Activated T-cell treated with anti-CD3 and anti-CD28 coated beads, Interleukin-2, amount 50 U/mL, for 1 hour (primary cell): ENCODE measurements at places on chromosomes 7 and 10.

GRCh38 chr7:7347045-7347444 is 164.7 kb downstream of the C1GALT1 start:
- DNase-seq = no peak

- no peak for DNase-seq
These were observed 395.7 kb upstream of the NRG3 start for GRCh38 chr10:81479316-81479715.

DNA sequence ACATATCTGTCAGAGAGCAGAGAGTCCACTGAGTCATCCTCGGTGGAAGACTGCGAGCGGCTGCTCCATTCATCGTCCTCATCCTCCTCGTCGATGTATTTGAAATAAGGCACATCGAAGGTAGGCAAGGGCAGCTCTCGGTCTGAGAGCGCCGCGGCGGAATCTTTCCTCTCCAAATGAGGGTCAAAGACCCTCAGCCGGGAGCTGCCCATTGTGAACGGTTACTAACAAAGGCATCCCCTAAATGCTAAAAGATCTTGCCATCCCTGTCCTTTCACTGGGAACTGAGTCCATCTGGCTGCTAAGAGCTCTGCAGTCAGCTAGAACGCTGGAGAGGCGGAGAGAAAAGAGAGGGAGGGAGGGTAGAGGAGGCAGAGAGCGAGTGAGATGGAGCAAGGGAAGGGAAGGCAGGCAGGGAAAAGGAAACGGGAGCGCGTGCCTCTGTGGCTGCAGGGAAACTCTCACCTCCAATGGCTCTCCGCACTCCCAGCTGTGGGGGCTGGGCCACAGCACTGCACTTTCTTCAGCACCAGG is 163.4 kb downstream of the RAPGEF5 start:
- no peak for DNase-seq

GRCh38 chr7:158369290-158369689 is 218.3 kb downstream of the PTPRN2 start:
- DNase-seq = no peak

DNA sequence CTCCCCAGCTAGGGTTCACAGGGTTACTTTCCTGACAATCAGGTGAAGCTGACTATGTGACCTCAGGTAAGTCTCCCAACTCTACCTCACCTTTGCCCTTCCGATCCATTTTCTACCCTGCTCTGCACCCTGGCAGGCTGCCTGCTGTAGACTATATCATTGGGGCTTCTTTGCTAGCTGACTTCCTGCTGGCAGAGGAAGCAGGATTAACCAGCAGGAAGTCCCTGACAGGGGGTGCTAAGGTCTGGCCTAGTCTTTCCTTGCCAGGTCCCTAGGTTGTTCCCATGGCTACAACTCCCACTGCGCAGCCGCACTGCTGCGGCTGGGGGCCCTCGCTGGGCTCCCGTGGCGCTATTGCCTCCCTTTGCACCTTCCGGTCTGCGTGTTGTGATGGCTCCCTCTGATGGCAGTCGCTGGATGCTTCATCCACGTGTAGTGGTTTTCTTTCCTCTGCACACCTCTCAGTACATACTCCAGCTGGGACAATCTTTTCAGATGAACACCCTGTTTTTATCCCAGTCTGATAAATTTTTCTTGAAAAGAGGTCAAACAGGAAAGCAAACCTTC is 365.9 kb downstream of the REEP3 start:
- no peak for DNase-seq

- no peak for DNase-seq
These were observed 159.8 kb downstream of the SH3PXD2A start for GRCh38 chr10:103695584-103696005.

- no peak for DNase-seq
These were observed 21.1 kb upstream of the PCBD1 start for GRCh38 chr10:70909326-70909935.

GRCh38 chr7:77587272-77587671 is 50.2 kb downstream of the PTPN12 start:
- DNase-seq = no peak

- no peak for DNase-seq
These were observed 169.7 kb downstream of the NEURL1 start for GRCh38 chr10:103663236-103663635.

- no peak for DNase-seq
These were observed 46.2 kb downstream of the SEM1 start for GRCh38 chr7:96663457-96663856.

GRCh38 chr10:122085423-122085911 is 96.5 kb downstream of the TACC2 start:
- no peak for DNase-seq

DNA sequence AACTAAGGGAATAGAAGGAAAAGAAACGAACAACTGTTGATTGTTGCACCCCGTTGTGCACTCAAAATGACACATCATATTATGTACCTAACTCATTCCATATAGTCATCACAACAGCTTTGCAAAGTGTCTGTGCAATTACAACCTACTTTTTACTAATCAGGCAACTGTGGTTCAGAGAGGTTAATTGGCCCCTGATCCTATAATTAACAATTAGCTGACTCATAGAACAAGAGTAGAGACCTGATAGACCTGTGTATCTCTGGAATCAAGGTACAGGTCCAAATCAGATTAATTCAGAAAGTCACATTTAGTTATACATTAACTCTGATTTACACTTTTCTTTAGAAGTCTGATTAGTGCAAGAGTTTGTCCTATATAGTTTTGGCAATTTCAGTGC is 122.5 kb upstream of the CDK13 start:
- no peak for DNase-seq

DNA sequence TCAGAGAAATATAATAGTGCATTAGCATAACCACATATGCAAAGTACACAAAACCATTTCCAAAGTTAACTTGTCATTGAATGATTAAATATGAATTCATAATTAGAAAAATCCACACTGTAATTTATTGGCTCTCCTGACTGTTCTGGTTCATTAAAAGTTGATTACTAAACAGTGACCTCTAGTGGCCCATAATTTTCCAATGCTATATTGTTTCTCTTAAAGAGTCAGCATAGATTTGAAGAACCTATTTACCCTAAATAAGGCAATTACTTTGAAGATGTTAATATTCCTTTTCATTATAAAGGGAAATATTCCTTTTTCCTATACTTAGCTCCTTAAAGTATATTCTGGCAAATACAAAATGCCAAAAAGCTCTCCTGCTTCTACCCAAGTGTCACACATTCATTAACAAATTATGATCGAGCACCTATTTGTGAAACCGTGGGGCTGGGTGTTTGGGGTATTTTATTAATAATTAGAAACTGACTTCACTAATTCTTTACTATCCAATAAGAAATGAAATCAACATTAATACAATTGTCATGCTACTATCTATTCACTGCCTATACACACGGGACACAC is 86.2 kb downstream of the HIBADH start:
- DNase-seq = no peak

- DNase-seq = no peak
These were observed 38.1 kb downstream of the EXOC6 start for GRCh38 chr10:92886334-92886961.

DNA sequence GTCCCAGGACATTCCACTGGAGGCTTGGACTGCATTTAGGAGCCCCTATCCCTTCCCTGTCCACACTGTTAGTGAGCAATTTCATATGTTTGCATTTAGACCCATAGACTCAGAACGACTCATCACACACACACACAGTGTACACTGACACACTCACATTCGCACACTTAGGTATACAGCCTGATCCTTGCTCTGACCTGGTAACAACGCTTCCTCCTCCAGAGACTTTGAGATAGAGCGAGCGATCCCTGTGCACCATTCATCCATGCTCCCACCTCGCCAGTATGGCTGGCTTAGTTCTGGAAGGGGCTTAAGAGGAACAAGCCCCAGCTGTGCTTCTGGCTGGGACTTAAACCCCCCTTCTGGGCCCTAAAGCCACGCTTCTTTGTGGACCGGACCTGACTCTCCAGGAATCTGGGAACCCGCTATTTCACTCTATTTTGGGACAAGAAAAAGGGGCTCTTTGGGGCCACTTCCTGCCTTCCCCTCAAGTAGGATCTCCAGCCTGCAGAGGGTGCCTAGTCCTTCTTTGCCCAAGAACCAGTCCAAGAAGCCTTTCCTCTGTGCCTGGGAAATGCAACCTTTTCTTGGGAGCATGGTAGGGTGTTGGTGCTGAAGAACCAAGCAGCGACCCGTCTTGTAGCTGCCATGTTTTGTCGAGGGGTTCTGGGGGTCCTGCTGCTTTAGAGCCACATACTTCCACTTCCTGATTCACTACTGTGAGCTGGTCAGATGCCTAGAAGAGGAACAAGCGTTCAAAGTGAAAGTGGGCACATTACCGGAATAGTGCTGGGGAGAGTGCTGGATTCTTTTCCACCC is 1.1 kb upstream of the HOXA13 start:
- peak; percentile 24 for DNase-seq

DNA sequence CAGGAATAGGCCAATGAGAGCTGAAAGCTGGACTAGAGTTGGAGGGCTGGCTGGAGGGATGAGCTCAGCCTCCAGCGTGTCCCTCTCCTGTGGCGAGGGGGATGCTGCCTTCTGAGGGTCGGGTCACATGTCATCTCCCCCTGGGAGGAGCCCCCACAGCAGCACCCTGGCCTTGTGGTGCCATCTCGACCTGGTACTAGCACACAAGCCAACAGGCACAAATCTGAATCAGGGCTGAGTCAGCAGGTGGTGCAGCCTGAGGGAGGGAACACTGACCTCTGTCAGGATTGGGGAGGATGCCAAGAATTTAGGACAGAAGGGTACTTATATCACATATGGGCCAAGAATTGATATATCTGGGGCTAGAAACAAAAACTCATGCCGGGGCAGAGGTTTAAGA is 280.4 kb downstream of the CELF2 start:
- no peak for DNase-seq

DNA sequence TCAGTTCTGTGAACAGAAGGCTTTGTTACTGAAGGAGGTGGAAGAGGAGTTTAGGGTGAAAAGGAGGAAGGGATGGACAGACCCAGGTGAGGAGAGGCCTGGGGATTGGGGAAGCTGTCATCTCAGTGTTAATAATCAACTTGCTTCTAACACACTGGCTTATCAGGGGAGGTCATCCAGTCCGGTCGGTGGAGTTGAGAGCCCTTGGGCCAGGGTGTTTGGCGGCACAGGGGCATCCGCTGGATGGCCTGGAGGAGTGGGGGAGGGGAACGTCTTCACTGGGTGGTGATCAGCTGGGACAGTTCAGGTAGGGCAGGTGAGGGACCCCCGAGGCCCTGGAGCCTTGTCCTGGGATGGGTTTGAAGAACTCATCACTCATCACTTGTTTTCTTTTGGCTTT is 33.9 kb downstream of the SHH start:
- DNase-seq = no peak

DNA sequence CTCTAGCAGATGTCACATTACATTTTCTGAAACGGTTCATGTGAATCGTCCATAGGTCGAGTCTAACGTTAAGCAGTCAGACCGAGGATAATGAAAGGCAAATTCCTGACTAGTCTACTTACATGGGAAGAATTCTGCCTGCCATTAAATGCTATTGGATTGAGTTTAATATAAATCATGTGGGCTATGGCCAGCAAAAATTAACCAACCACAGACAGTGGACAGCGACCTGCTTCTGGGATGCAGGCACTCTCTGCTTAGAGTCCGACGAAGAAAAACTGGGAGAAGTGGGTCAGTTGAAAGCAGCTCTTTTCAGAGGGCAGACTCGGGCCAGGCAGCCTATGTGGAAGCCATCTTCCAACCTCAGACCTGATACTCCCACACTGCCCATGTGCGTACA is 16.6 kb downstream of the PIP4K2A start:
- DNase-seq = no peak

GRCh38 chr7:114548081-114548980 is 133.7 kb downstream of the FOXP2 start:
- no peak for DNase-seq
